ENCODE measurements at places on chromosomes 16 and 17.

GRCh38 chr16:20948444-20948843 lies 47.9 kb downstream of the LYRM1 start:
- DNase-seq: no peak

GRCh38 chr16:57043248-57043647 lies 49.1 kb upstream of the CPNE2 start:
- DNase-seq: no peak

- DNase-seq: no peak
Measured at GRCh38 chr17:48563385-48563838, 14.7 kb downstream of the HOXB4 start.

DNA sequence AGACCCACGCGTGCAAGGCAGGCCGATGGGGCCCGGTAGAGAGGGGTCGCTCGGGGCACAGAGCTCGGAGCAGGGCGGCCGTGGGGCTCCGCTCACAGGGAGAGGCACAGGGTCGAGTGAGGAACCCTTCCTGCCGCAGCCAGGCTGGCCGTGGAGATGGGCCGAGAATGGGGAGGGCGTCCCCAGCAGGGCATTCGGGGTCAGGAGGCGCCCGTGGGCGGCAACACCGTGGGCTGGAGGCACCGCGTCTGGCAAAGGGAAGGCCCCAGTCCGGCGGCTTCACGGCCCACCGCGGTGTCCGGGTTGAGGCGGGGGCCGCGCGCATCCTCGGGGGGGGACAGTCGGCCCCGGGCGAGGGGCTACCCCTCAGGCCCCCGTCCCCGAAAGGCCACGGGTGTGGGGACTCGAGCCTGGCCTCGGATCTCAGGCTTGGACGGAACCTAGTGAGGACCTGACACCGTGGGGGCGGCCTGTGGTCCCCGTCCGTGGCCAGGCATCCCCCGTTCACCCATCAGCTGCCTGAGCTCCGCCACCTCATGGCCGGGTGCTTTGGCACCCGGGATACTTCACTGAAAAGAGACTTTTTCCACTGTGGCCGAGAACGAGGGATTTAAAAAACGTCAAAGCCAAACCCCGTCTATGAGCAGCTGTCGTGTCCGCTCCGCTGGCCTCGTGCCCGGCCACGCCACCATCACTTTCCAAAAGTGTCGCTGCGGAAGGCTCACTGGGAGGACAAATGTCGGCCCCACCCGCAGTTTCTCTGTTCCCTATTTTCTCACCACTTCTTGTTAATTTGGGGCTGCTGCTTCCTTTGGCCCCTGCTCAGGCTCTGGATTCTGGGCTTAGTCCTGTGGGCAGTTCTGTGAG lies 73.6 kb downstream of the METRNL start:
- no peak for DNase-seq

DNA sequence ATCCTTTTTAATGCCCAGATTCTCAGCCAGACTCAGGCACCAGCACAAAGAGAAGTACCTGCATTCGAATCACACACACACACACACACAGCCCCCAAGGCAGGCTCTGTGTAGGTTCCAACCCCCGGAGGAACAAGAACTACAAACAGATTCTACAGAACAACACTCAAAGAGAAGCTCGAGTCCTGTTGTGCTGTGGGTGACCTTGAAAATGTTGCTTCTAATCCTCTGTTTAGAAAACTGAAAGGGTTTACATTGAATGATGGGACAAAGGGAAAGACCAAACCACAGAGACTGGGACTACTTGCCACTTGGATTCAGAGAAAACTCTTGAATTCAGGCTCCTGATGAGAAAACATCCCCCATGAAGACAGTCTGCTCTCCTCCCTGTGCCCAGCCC lies 568.8 kb upstream of the C16orf82 start:
- DNase-seq: no peak

DNA sequence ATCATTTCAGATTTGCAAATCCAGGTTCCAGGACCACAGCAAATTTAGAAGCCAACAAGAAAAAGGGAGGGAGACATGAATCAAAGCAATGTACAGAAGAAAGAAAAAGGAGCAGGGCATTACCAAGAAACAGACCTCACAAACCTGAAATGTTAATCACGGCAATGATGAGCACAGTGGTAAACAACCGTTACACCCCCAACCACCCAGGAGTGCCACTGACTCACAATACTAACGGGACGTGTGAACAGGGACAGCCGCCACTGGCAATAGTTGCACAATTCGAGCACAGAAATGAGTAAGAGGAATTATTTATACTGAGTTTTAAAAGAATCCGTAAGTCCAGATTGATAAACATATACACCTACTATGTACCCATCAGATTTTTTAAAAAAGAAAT lies 13.8 kb downstream of the USP22 start:
- no peak for DNase-seq

- no peak for DNase-seq
Measured at GRCh38 chr17:46894476-46895151, 28.3 kb upstream of the GOSR2 start.

DNA sequence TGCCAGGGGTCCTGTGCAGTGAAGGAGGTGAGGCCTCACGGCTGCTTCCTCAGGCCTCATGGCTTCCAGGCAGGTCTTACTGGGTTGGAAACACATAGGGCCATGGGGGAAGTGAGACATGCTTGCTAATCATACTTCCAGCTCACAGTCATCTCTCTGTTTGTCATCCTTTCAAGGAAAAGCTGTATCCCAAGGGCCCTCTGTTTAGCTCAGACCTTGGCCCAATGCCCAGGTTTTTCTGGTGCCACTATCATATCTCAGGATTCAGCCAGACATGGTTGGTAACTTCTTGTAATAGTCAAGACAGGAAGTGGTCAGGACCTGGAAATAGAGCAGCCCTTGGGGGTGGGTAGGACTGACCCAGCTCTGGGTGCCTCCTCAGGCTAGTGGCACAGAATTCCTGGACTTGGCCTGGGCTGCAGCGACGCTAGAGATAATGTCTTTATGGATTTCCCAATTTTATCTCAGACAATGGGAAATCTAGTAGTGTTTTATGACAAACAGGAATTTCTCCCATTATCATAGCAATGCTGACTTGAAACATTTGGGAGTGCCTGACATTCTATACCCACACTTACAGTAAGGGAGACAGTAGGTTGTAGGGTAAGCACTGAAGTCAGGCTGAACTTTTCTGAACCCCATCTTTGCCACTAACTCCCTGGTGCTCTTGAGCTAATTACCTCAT lies 13.5 kb upstream of the ITGB3 start:
- DNase-seq: peak; percentile 72

GRCh38 chr17:39080421-39081078 lies 70.9 kb downstream of the PLXDC1 start:
- DNase-seq: no peak

Data from NCI-H2029 treated with DMSO at 0.1 percent for 48 hours (cell line).